ENCODE measurements at places on chromosomes 2 and 18. TPM values are rescaled to one million over a fixed set of nuclear protein-coding genes. Genes with fewer than 3 reads are reported as not detected.

MC2R gene
- total RNA-seq = 0.15 TPM

RAPGEF4 gene
- total RNA-seq = 4.2 TPM

M1AP gene
- not detected for total RNA-seq

TXNDC2 gene
- 0.23 TPM for total RNA-seq

CYS1 gene
- total RNA-seq = 1.1 TPM

CACNB4 gene
- 118 TPM for total RNA-seq

APCDD1 gene
- total RNA-seq = 10.2 TPM

SLC16A14 gene
- total RNA-seq = 0.56 TPM

IL1RN gene
- not detected for total RNA-seq

KIAA2012 gene
- 0.38 TPM for total RNA-seq

ALKAL2 gene
- 0.79 TPM for total RNA-seq

ACYP2 gene
- 14.8 TPM for total RNA-seq

VAMP8 gene
- total RNA-seq = 7.4 TPM

NEU2 gene
- not detected for total RNA-seq

TUBB8B gene
- total RNA-seq = 0.63 TPM

SIX2 gene
- total RNA-seq = not detected

ARL4C gene
- 55.5 TPM for total RNA-seq

KCNF1 gene
- total RNA-seq = 2.5 TPM

CFAP210 gene
- 14.7 TPM for total RNA-seq

ALPG gene
- 0.10 TPM for total RNA-seq

ALLC gene
- total RNA-seq = 0.18 TPM

FBXO48 gene
- total RNA-seq = 0.88 TPM

PLGLB1 gene
- total RNA-seq = 3.8 TPM
